ENCODE measurements at places on chromosomes 1 and 21.

DNA sequence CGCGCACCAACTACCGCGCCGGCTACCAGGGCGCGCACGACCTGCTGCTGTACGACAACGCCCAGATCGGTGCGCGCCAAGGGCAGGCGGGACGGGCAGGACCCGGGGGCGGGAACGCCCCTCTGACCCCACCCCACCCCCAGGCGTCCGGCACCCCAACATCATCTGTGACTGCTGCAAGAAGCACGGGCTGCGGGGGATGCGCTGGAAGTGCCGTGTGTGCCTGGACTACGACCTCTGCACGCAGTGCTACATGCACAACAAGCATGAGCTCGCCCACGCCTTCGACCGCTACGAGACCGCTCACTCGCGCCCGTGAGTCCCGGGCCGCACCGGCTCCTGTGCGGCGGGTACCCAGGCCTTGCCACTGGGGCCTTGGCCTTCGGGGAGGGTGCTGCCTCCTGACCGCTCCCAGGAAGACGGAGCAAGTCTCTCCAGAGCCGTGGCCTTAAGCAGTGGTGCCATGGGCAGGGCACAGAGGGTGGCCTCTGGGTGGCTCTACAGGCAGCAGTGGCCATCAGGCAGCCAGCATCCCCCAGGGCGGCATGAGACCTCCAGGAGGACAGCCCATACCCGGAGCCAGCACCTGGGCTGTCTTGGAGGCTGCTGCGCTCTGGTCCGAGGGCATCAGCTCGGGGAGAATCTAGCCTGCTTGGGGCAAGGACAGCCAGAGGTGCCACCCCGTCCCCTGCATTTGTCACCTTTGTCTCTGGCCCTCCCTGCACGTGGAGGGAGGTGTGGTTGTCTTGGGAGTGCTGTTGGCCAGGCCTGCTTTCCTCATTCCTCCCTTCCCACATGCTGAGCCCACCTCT, 8.1 kb upstream of the MMP23B start:
- DNase-seq = no peak

DNA sequence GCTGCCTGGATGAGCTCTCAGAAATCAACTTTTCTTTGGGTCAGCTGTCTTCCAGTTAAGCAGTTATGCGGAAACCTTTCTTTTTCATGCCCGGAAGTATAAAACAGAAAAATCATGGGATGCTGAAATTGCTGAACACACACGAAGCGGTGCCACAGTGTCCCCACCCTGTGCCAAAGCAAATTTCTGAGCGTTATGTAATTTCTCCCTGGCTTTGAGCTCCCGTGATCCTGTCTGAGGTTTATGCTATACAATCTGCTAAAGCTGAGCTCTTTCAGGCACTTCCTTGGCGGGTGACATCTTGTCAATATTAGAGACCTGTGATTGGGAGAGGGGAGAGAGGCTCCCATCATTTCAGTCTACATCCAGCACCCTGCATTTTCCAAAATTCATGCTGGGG, 201.7 kb downstream of the ROR1 start:
- DNase-seq = no peak

- no peak for DNase-seq
These were observed 52.8 kb downstream of the PTGER3 start for GRCh38 chr1:70994753-70995268.

DNA sequence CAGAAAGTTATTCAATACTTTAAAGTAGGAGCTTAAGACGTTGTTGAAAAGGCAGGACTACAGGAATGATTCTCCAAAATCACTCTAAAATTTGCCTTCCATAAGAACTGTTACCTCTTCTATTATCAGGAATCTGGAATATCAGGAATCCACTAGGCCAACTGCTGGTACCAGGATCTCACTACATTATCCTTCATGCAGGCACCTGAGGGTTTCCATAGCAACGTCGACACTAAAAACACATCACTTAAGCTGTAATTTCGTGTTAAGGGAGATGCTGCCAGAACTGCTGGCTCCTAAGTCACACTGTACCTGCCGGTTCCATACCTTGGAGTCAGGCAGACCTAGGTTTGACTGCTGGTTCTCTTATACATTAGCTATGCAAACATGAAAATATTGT, 139.7 kb upstream of the C1orf87 start:
- no peak for DNase-seq

DNA sequence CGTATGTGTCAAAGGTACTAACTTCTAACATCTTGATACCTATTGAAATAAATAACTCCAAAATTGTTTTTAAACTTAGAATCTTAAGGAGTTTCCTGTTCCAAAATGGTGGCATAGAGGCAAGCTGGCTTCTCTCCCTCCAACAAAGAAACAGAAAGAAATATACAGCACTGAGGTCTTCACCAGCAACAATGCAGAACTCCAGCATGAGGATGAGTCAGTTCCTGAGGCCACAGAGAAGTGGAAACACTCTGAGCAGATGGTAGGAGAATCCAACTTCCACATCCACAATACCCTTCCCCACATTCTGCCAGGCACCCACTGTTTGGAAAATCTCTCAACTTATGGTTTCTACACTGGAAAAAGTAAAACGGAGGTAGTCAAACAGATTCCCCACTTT, 12.2 kb upstream of the PPIH start:
- peak; percentile 4 for DNase-seq

DNA sequence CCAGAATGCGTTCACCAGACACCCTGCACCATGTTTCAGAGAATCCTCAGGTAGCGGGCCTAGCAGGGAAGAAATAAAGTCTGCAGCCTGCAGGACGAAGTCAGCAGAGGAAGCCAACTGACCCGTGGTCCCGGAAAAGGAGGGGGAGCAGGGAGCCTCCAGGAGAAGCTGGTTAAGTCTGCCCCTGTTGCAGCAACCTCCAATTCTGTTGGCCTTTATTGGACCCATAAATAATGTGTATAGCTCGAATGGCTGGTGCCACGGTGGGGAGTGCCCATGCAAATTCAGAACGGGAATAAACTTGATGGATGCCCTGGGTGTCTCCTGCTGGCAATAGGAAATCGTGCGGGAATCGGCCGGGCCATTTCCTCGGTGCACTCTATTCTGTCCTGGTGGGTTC, 254.1 kb downstream of the AJAP1 start:
- DNase-seq = no peak

GRCh38 chr1:206544562-206545257, 37.4 kb downstream of the RASSF5 start:
- DNase-seq = peak; percentile 58

- no peak for DNase-seq
These were observed 128.7 kb downstream of the PHTF1 start for GRCh38 chr1:113630340-113631327.

DNA sequence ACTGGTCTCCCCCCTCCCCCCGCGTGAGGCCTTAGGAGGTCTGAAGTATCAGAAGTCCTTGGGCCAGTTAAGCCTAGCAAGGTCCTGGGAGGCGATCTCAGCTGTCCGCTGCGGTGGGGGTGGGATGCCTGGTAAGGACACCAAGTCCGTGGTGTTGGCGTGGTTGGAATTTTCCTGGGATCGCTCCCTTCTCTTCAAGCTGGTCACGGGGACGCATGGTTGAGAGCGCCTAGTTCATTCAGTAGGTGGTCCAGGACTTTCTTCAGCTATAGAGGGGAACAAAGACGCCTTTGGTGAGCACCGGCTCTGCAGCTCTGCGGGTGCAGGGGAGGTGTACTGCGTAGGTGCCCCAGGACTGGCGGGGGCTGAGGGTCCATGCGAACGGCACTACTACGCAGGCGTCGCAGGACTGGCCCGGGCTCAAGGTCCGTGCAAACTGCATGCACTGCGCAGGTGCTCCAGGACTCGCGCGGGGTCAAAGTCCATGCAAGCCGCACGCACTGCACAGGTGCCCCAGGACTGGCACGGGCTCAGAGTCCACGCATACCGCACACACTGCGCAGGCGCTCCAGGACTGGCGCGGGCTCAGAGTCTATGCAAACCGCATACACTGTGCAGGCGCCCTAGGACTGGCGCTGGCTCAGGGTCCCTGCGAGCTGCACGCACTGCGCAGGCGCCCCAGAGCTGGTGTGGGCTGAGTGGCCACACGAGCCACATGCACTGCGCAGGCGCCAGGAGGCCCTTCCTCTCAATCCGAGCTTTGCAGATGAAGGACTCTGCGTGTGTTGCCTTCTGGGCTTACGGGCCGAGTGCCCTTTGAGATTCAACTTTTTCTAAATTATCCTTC, 36.6 kb upstream of the HMGN1 start:
- DNase-seq = no peak

DNA sequence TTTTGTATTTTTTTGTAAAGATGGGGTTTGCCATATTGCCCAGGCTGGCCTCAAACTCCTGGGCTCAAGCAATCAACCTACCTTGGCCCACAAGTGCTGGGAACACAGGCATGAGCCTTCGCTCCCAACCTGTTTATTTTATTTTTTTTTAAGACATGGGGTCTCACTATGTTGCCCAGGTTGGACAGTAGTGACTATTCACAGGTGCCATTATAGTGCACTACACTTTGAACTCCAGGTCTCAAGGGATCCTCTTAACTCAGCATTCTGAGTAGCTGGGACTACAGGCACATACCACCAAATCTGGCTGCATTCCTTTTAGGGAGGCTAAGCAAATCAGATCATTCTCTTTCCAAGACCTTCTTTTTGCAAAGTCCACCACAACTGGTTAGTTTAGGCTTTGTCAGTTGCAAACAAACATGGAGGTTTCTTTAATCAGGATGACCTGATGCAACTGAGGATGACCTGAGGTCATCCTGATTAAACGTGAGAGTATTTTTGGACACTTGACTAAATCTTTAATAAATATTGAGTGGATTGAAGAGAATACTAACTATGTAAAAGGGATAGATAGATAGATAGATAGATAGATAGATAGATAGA, 30.0 kb upstream of the RALGPS2 start:
- DNase-seq = no peak

DNA sequence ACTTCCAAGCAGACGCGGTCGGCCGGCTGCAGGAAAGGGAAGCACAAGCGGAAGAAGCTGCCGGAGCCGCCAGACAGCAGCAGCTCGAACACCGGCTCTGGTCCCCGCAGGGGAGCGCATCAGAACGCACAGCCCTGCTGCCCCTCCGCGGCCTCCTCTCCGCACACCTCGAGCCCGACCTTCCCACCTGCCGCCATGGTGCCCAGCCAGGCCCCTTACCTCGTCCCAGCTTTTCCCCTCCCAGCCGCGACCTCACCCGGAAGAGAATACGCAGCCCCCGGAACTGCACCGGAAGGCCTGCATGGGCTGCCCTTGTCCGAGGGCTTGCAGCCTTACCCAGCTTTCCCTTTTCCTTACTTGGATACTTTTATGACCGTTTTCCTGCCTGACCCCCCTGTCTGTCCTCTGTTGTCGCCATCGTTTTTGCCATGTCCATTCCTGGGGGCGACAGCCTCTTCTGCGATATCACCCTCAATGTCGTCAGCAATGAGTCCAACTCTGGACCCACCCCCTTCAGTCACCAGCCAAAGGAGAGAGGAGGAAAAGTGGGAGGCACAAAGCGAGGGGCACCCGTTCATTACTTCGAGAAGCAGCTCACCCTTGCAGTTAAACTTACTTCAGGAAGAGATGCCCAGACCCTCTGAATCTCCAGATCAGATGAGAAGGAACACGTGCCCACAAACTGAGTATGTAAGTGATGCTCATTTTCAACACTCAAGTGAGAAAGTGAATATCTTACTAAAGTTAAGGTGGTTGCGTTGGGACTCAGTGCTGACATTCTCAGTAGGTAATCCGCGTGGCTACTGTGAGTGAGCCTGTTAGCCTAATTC, 25.5 kb downstream of the UTS2 start:
- DNase-seq = no peak

DNA sequence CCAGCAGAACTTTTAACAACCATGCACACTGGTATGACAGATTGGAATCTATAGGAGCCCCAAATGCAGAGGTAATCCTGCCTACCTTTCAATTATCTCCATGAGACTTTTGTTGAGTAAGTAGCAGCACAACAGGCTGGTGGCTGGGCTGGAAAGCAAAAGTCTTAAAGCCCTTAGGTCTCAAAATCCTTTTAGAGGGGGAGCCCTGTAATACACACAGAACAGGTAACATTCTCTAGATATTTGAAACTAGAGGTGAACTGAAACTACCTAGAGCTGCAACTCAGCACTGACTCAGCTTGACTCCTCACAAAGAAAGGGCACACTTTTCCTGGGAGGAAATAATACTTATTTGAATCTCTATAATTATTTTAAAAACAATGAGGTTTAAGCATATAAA, 71.5 kb downstream of the CLCA4 start:
- DNase-seq = no peak

GRCh38 chr1:206723805-206724472, 39.2 kb downstream of the MAPKAPK2 start:
- peak; percentile 96 for DNase-seq

DNA sequence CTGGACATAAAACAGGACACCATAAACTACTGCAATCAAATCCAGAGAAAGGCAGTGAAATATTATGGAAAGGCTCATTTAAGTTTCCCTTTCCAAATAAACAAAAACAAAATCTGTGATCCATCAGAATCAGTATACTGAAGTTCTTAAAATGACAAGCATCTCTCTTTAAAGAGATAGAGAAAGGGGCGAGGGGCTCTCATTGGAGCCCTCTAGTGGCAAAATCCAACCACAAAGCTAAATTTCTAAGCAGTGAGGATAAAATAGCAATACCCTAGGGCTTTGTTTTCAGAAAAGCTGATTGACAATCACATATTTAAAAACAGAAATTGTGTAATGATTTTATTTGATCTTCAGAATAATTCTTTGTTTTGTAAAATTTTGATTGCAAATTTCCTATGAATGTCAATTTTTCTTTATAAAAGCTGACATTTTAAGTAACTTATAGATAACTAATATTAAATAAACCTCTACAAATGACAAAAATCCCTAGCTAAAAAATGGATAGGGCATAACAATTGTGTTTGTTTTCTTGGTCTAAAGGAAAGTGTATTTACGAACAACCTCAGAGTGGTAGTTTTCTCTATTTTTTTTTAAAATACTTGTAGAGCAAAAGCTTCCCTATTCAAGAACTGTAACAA, 138.2 kb downstream of the COL24A1 start:
- peak; percentile 43 for DNase-seq

Measured in M059J (cell line).